ENCODE measurements at places on chromosomes 7 and 10.

- no peak for DNase-seq
Measured at GRCh38 chr10:3858051-3858845, 73.2 kb upstream of the KLF6 start.

GRCh38 chr7:111750228-111750627, 187.9 kb upstream of the IMMP2L start:
- DNase-seq = no peak

GRCh38 chr7:91749418-91749817, 131.1 kb downstream of the MTERF1 start:
- no peak for DNase-seq

DNA sequence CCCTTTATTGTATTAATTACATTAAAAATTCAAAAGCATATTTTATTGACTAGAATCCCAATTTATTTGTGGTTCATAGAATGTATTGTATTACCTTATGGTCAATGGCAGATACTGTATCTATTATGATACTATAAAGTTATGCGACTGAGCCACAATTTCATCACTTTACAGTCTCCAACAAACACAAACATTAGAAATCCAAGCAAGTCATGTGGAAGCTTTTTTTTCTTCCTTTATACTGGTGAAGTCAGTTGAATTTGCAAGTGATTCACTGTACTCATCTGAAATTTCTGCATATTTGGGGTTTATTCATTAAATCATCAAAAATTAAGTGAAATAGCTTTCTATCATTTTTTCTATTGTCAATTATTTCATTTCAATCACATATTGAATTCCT, 54.3 kb downstream of the BMPER start:
- no peak for DNase-seq

DNA sequence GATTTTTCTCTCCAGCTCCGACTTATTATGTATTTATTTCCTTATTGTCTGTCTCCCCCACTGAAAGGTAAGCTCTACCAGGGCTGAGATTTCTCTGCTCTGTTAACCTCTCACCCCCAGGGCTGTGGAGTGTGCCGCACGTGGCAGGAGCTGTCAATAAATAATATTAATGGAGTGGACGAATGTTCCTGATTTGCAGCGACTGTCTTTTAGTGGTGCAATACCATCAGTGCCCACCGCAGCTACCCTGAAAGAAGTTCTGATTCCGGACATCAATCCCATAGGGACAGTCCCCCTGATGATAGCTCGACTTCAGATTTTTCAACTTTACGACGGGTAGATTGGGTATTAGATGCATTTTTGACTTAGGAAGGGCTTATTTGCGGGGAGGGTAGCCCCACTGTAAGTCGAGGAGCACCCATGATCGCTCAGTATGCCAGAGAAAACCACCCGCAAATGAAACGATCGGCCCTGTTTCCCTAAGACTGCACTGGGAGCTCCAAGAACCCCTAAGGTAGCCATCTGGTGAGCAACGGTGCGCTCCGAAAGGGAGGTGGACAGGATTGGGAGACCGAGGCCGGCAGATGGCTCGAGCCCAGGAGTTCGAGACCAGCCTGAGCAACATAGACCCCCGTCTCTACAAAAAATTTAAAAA, 986 bp upstream of the PPP2R2D start:
- no peak for DNase-seq

DNA sequence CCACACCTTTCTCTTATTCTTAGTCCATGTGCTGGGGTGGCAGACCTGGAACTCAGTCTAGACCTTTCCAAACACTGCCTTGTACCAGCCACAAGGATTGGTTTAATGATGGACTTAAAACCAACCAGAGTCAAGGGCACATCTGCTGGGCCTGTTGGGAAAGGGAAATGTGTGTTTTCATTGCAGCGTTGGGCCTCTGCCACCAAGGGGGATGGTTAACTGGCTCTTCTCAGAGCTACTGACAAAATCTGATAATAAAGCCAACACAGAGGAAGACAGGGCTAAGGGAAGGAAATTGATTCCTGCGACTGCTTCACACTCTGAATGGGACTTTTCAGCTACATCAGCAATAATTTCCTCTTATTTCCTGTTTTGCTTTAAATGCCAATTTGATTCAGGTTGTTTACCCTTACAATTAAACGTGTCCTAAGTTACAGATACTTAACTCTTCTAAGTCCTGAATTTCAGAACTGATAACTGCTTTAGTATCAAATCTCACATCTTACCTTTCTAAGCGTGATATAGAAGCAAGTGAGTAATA, 68.4 kb upstream of the MALRD1 start:
- no peak for DNase-seq

GRCh38 chr7:84209006-84209405, 14.4 kb upstream of the SEMA3A start:
- no peak for DNase-seq

- DNase-seq = no peak
Measured at GRCh38 chr10:132389433-132390169, 7.4 kb upstream of the PWWP2B start.
